ENCODE measurements at places on chromosomes 6 and 20.

DNA sequence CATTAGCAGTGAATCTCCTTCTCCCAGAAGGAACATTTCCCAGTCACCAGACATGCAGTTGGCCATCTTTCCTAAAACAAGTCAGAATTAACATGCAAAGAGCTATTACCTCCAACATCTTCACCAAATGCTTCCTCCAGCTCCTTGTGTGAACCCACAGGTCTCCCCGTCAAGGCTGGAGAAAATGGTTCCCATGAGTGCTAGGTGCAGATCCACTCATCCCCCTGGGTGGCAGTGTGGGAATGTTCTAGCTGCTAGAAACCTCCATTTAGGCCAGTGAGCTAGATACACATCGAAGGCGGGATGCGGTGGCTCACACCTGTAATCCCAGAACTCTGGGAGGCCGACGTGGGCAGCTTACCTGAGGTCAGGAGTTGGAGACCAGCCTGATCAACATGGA is 603.9 kb upstream of the SLC35B3 start:
- DNase-seq: no peak

DNA sequence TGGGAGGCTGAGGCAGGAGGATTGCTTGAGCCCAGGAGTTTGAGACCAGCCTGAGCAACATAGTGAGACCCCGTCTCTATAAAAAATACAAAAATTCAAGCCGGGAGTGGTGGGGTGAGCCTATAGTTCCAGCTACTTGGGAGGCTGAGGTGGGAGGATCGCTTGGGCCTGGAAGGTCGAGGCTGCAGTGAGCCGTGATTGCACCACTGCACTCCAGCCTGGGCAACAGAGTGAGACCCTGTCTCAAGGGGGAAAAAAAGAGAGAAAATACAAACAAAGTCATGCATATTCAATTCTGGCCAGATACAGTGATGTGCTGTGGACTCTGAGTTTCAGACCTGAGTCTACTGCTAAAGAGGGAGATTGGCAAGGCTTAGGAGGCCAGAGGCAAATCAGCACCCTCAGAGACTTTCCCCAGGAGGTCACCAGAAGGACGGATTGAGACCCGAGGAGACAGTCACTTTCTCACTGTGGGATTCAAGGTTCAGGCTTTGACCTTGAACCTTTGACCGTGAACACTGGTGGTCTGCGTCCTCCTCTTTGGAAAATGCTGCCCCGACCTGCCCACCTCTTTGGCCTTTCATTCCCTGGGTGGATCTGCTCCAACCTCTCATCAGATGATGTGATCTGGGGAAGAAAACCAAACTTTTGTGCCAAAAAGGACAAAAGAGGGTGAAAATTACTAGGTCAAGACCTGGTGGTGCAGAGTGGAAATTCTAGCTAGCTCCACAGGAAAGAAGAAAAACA is 31.2 kb downstream of the TGM2 start:
- DNase-seq: no peak

- no peak for DNase-seq
These were observed 7.4 kb upstream of the LAMP5 start for GRCh38 chr20:9506964-9507369.

DNA sequence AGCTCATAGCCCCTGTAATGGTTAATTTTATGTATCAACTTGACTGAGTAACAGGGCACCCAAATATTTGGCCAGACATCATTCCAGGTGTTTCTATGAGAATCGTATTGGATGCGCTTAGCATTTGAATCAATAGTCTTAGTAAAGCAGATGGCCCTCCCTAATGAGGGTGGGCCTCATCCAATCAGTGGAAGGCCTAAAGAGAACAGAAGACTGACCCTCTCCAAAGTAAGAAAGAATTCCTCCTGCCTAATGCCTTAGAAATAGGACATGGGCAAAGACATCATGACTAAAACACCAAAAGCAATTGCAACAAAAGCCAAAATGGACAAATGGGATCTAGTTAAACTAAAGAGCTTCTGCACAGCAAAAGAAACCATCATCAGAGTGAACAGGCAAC is 352.5 kb upstream of the SASH1 start:
- DNase-seq: no peak

- DNase-seq: no peak
These were observed 9.8 kb upstream of the ZBP1 start for GRCh38 chr20:57630061-57630460.

DNA sequence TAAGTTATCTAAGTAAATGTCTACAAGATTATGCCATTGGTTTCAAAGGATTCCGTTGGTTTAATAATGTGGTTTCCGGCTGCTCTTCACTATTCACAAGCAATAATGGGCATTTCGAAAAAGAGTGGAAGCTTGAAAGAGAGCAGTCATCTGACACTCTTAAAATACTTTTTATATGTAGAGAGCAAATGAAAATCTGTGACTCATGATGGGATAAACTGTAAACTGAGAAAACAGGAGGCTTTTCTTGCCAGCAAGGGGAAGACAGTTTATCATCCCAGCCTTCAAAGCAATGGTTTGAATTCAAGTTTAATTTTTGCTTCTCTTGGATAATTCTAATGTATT is 145.7 kb downstream of the KHDC1L start:
- no peak for DNase-seq

GRCh38 chr6:88361298-88361697 is 195.2 kb upstream of the CNR1 start:
- no peak for DNase-seq

Data from HT-29 (cell line).